T-cell (primary cell): ENCODE measurements at places on chromosomes 3 and 15.

DNA sequence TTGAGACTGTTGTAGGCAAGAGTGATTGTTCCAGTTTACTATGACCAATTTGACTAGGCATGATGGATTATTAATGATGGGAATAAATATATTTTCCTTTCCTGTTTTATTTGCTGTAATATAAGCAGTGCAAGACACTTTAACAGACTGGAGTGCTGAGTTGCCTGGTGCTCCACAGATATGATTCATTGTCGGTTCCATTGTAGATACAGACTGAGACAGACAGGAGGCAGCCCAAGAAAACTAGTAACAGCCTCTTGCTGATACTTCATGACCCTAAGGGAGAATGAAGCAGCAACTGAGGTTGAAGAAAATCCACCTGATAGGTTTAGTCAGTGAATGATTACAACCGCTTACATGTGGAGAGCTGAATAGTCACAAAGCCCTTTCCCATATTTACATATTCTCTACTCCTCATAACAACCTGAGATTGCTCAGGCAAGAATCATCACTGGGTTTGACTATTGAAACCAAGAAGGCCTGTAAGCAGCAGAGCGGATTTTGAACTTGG is 235.1 kb upstream of the TPRG1 start:
- DNase-seq = no peak

- DNase-seq = no peak
Measured at GRCh38 chr3:9024341-9024740, 61.1 kb upstream of the RAD18 start.

- DNase-seq = no peak
Measured at GRCh38 chr3:120566243-120566975, 29.7 kb upstream of the NDUFB4 start.

GRCh38 chr3:53816425-53816824 is 29.8 kb downstream of the CHDH start:
- DNase-seq = no peak

- no peak for DNase-seq
Measured at GRCh38 chr3:161035711-161036110, 69.4 kb downstream of the B3GALNT1 start.

DNA sequence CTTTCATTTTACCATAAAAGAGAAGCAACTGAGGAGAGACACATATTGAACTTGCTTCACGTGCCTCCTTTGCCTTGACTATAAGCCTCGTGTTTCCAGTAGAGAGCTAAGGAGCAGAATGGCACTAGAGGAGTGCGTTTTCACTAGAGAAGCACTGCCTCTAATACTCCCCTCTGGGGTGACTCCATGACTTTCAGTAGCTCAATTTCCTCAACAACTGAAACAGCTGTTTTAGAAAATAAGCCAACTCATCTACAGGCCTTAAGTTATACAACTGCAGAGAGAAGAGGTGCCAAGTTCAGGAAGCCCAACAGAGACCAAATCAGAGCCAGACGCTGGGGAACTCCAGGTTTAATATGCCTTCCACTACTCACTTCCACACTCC is 1.9 kb downstream of the UBP1 start:
- DNase-seq = no peak

DNA sequence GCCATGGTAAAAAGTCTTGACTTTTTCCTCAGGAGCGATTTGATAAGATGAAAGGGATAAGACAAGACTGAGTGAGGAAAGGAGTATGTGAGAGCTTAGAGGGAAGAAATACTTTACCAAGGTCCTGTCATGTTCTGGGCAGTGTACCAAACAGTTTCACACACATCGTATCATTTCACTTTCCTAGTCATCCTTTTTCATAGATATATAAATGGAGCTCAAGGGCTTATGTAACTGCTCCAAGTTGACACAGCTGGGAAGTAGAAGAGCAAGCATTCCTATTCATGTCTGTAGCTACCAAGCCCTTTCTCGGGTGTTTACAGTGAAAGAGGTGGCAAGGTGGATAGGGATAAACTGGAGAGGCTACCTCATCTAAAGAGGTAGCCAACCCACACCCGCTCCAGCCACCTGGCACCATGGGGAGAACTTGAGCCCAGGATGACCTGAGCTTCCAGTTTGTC is 57.4 kb downstream of the MRPS25 start:
- DNase-seq = no peak

GRCh38 chr3:172150913-172151650 is 111.7 kb downstream of the FNDC3B start:
- DNase-seq = no peak

DNA sequence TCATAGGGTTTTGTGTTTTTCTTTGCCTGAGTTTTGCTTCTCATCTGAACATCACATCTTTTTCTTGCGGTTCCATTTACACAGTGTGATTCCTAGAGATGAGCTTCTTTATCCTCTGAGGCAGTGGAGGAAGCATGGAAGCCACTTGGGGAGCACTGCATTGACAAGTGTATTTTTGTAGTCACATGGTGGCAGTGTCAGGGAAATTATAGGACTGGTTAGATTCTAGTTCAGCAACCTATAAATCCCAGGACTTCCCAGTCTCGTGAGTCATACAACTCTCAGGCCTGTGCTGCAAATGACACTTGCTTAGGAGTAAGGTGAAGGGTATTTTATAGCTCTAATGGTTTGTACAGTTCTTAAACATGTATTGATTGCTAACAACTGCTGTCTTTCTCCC is 58.4 kb downstream of the RBM6 start:
- DNase-seq = no peak

- DNase-seq = no peak
Measured at GRCh38 chr3:184662187-184662586, 49.7 kb downstream of the MAGEF1 start.

- DNase-seq = no peak
Measured at GRCh38 chr3:38595393-38595792, 54.1 kb downstream of the SCN5A start.

DNA sequence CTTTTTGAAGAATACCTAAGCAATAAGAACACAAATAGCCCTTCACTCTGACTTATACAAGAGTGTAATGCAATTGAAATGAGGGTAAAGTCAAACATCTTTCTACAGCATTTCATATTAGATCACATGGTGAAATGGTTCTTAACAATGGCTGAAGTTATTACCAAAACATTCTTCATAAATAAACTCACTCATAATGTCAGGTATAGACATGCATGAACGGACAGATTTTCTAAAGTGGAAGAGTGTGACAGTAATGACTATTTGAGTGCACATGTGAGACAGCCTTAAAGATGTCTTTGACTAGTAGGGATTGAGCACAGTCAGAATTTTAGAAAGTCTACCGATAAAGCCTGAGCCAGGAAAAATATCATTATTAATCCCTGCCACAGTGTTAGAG is 471.0 kb downstream of the ZPLD1 start:
- DNase-seq = no peak

GRCh38 chr3:82179291-82179690 is 417.8 kb upstream of the GBE1 start:
- no peak for DNase-seq

DNA sequence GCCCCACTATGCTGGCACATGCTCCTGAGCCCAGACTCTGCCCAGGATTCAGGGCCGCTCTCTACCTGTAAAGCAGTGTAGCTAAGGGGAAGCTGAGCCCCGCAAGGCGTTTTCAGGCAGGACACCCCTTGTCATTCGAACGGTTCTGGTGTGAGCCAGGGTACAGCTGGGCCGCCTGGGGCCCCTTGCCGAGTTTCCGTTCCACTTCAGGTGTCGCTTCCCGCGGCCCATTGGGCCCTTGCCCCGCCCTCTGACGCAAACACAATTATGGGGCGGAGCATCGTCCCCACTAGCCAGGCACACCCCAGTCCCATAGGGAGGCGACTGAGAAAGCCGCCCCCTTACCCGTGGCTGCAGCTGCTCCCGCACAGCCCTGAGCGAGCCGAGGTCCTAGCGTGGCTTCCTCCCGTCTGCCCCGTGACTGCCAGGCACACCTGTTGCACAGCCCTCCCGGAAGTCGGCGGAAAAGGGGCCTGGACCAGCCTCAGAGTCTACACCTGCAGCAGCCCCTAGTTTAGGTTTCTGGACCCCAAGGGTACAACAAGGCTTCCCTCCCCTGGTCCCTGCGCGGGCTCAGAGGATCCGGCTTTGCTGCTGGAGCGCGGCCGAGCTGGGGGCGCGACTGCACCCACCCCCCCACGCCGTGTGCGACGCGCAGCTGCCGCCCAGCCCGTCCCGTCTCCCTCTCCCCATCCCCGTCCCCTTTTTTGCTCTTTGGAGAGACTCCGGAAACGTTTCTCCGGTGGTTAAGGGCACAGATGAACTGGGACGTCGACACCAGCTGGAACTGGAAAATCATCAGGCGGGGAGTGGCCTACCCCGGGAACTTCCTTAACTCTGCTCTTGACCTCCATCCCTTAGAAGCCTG is at the start of gene PLSCR2:
Gene PLSCR2 (minus strand): TSS at position 412 of the 868 bp plus-strand sequence. CDS start 9,657 bp downstream, outside the sequence.
- DNase-seq = peak; percentile 65

- DNase-seq = no peak
Measured at GRCh38 chr15:78626381-78626995, 5.7 kb upstream of the CHRNA3 start.

- DNase-seq = no peak
Measured at GRCh38 chr3:190076136-190076535, 44.6 kb downstream of the P3H2 start.

GRCh38 chr3:67737906-67738865 is 83.8 kb upstream of the SUCLG2 start:
- no peak for DNase-seq

- DNase-seq = no peak
Measured at GRCh38 chr3:117548600-117548999, 839.0 kb downstream of the TUSC7 start.

GRCh38 chr3:102457644-102458043 is 22.8 kb downstream of the ZPLD1 start:
- DNase-seq = no peak

DNA sequence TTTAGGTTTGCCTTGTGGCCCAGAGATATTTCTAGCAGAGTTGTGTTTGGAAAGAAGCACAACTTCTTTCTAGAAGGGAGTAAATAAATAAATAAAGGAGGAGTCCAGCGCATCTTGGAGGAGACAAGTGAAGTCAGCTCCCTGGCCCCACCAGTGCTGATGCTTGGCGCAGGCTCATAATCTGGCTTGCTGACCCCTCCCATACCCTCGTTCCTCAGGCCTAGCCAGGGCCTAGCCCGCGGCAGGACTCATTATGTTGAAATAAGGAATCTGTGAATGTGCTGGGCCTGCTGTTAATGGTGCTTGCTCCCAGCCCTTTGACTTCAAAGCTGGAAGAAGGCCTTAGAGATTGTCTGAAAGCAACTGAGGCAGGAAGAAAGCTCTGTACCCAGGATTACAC is 3.1 kb downstream of the ZNF710 start:
- DNase-seq = no peak

DNA sequence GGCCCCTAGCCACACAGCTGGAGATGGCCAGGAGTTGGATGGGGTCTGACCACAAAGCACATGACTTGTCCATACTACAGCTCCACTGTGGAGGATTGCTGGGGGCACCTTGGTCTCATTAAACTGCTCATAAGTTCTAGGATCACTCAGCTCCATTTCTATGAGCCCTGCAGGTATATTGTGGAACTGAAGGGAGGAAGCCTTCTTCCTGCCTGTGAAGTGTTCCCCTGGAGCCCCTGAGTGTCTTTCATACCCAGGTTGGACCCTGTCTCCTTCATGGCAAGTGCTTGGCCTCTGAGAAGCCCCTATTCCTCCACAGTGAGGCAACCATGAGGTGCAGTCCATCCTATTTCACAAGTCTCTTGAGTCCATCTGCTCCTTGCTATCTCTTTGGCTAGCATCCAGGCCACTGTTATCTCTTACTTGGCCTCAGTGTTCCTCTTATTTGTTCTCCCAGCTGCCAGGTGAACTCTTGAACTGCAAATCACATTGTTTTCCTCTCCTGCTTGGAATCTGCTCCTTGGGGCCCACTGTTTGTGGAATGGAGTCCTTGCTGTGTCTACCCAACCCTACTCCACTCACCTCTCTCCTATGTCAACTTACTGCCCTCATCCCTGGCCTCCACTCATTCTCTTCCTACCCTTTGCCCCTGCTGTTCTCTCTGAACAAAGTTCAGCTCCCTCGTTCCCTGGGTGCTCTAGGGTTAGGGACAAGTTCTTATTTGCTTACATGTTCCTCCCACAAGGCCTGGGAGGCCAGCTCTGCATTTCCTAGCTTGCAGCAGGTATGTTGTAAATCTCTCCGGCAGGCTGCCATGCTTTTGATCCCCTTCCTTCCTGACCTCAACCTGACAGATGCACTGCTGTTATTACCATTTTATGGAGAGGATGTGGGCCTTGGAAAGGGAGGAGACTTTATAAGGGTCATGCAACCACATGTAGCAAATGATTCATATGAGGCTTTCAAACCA is 1.2 kb downstream of the ACOX2 start:
- DNase-seq = no peak

GRCh38 chr3:137360531-137361201 is 402.9 kb downstream of the IL20RB start:
- DNase-seq = no peak

GRCh38 chr3:183161552-183162336 is 790 bp downstream of the LAMP3 start:
- no peak for DNase-seq

GRCh38 chr3:94896994-94897393 is 834.1 kb downstream of the NSUN3 start:
- no peak for DNase-seq

DNA sequence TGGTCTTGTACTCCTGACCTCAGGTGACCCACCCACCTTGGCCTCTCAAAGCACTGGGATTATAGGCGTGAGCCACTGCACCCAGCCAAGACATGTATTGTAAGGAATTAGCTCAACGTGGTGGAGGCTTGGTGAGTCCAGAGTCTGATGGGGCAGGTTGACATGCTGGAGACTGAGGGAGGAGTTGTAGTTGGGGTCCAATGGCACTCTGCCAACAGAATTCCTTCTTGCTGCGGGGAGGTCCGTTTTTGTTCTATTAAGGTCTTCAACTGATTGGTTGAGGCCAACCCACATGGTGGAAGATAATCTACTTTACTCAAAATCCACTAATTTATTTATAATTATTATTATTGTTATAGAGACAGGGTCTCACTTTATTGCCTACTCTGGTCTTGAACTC is 30.1 kb downstream of the PLA2G4D start:
- no peak for DNase-seq

- DNase-seq = peak; percentile 10
Measured at GRCh38 chr15:73851689-73852088, 21.7 kb upstream of the TBC1D21 start.

DNA sequence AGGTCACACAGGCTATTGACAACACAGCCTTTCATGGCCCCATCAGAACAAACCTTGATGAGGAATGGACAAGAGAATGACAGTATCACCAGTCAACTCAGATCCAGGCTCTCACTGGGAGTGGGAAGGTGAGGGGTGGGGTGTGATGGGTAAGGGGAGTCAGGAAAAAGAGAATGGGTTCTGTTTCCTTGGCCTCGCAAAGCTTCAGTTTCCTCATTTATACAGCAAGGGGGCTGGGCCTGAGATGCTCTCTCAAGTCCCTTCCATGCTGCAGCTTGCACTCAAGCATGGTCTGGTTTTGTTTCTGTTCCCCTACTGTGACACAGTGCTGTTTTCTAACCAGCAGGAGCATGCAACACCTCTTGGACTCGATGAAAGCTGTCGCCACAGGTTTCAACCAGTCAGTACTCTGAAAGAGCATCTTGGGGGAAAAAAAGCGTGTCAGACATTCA is 65.7 kb upstream of the IL12A start:
- DNase-seq = no peak

DNA sequence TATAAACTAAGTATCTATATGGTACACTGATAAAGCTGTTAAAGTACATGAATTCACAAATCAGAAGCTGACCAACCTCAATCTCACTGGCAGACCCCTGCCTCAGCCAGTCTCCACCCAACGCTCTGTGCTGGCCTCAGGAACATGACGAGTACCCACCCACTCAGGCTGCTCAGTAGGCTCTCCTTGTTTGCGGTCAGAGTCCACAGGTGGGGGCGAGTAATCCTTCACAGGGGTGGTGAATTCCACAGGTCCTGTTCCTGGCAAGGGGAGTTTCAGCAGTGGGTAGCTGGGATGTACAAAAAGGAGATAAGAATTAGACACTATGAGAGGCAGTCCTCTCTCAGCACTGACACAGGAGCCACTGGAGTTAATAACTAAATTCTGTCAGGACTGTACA is 40.9 kb downstream of the SCAP start:
- no peak for DNase-seq
